ENCODE measurements at places on chromosomes 12 and 14.
A peak's percentile ranks its signal among the peaks of the same experiment; 100 is the strongest.

DNA sequence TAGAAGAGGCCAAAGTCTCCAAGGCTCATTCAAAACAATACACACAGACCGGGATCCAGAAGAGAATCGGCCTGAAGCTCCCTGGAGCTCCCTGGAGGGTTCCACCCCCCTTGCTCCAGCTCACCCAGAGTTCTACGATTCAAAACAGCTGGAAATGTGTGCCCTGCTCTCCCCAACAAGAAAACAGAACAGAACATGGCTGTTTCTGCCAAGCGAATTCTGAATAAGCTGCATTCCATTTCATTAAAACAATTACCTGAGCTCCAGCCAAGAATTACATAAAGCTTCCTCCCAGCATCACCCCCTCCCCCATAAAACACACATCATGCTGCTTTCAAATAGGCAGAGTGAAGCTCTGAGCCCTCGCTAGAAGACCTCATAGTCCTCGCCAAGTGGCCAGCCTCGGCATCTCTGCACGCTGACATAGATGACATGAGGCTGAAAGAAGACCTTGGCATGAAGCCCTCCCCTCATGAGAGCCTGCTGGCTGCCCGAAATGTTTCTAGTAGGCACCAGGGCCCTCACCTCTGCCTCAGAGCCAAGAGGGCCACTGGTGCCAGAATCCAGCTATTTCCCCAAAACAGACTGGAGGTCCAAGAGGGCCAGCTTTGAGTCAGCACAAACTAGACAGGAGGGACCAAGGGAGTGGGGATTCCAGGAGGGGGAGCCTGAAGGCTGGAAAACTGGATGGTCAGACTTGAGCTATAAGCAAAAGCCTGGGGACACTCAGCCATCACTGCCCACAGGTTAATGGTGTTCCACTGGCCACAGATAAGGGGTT lies 8.3 kb downstream of the PXN start:
- peak; percentile 92 for DNase-seq

GRCh38 chr12:27190761-27191160 lies 53.3 kb upstream of the STK38L start:
- DNase-seq: peak; percentile 83

GRCh38 chr12:106080791-106081170 lies 58.0 kb downstream of the NUAK1 start:
- DNase-seq: no peak

DNA sequence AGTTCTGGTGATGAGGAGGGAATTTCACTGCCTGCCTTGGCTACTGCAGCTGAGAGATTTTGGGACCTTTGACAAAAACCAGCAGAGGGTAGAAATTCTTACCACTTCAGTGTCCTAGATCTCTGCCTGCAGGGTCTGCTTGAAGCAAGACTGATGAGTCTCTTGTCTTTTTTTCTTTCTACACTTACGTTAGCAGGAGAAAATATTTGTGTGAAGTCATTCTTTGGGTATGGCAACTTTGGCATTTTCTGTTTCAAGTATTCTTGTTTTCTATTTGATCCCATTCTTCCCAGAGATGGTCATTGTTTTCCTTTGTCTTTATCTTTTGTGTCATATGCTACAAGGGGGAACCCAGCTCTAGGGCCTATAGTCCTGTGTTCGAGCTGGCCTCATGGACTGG lies 65.6 kb upstream of the FERMT2 start:
- peak; percentile 51 for DNase-seq

- no peak for DNase-seq
These were observed 5.7 kb upstream of the KRT5 start for GRCh38 chr12:52525661-52526499.

- no peak for DNase-seq
These were observed 213.1 kb downstream of the TMEM121 start for GRCh38 chr14:105739331-105740102.

DNA sequence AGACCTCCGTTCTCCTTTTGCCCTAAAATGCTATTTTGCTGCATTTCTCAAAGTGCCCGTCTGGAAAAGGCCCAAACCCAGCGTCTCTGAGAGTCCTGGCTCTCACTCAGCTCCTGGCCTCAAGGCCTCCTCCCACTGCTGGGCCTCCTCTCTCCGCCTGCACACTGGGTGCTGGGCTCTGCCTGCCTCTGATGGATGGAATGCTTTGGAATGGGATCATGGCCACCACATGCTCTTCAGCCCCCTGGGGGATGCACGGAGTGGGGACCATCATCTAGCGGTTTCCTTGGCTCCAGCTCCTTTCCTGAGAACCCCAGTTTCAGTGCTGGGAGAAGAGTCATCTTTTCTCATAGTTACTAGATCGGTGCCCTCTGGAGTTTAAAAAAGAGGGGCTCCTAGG lies 65.2 kb downstream of the KDM2B start:
- DNase-seq: no peak

DNA sequence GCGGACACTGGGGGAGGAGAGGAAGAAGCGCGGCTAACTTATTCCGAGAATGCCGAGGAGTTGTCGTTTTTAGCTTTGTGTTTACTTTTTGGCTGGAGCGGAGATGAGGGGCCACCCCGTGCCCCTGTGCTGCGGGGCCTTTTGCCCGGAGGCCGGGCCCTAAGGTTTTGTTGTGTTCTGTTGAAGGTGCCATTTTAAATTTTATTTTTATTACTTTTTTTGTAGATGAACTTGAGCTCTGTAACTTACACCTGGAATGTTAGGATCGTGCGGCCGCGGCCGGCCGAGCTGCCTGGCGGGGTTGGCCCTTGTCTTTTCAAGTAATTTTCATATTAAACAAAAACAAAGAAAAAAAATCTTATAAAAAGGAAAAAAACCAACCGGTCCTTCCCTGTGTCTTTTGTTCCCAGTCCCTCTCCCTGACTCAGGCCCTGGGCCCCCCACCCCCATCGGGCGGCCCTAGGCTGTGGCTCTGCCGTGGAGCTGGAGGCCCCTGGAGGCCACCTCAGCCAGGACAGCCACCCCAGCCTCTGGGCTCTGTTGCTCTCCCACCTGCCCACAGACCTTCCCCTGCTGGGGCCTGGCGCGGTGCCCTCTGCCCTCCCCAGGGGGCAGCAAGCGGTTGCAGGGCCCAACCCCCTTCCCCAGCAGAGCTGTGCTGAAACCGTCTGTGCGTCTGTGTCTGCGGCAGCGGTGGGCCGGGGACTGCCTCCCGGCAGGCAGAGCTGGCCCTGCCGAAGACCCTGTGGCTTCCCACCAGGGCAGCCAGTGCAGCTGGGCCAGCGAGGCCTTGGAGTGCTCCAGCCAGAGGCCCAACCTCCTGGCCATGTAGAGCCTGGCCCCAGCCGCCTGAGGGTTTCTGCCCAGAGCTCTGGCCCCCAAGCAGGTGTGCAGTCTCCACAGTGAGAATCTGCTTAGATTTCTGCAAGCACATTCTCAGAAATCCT lies 4.0 kb upstream of the CRIP2 start:
- DNase-seq: peak; percentile 35

DNA sequence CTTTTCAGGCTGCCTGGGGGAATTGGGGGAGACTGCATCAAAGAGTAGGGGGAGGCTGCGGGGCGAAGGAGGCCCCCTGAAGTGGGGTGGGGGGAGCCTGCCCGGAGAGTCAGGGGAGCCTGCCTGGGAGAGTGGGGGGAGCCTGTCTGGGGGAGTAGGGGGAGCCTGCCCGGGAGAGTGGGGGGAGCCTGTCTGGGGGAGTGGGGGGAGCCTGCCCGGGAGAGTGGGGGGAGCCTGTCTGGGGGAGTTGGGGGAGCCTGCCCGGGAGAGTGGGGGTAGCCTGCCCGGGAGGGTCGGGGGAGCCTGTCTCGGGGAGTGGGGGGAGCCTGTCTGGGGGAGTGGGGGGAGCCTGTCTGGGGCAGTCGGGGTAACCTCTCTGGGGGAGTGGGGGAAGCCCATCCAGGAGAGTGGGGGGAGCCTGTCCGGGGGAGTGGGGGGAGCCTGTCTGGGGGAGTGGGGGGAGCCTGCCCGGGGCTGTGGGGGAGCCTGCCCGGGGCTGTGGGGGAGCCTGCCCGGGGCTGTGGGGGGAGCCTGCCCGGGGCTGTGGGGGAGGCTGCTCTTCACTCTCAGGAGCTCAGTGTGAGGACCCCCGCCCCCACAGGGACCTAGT lies 6.5 kb upstream of the DEGS2 start:
- no peak for DNase-seq

- peak; percentile 95 for DNase-seq
These were observed 10.6 kb downstream of the PHLDA1 start for GRCh38 chr12:76020731-76021672.

DNA sequence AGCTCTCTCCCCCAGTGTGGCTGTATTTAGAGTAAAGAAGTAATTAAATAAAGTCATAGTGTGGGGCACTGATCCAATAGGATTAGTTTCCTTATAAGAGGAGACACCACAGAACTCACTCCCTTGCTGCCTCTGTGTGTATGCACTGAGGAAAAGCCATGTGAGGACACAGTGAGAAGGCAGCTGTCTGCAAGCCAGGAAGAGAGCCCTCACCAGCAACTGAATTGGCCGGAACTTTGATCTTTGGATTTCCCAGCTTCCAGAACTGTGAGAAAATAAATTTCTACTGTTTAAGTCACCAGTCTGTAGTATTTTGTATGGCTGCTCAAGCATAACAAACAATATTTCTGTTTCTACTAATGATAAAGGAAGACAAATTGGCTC lies 368.7 kb upstream of the PRICKLE1 start:
- no peak for DNase-seq

GRCh38 chr12:104083769-104084475 lies 19.6 kb downstream of the HCFC2 start:
- DNase-seq: no peak

DNA sequence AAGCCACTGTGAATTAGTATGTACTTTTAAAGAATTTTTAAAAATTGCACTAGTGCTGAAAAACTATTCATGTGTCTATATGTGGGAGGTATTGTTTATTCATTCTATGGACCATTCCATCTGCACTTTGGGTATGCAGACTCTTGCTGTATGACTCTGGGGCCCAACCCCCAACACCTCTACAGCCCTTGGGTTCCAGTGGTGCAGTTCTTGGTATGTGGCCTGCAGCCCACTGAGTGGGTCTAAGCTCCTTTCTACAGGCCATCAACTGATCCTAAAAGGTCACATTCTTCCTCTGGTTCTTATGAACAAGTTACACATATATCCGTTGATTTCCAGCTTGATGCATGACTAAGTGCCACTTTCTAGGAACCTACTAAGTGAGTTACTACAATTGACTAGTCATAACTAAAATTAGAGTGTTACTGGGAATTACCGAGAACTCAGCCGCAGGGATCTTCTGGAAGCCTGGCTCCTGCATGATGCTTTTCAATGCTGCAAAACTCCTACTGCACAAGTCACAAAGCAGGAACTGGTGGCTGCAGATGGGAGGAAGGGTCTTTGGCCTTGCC lies 62.4 kb upstream of the MED13L start:
- no peak for DNase-seq

GRCh38 chr12:12996209-12996608 lies 3.9 kb downstream of the HEBP1 start:
- DNase-seq: no peak

DNA sequence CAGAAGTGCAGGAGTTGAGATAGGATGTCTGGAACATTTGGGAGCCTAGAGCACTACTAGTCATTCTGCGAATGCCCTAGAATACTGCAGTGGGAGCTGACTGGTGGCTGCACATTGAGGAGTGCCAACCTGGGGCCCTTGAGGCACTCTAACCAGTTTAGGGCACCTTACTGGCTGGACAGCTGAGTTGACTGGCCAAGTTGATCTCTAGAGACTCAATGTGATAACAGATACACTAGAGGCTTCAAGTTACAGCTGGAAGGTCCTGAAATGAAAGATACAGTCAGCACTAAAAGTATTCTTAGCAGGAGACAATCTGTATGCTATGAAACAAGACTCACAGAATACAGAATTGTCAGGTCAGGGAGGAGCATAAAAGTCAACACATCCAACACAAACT lies 8.0 kb downstream of the SLC8A3 start:
- no peak for DNase-seq

- no peak for DNase-seq
These were observed 36.8 kb upstream of the ALG10B start for GRCh38 chr12:38279756-38280155.

DNA sequence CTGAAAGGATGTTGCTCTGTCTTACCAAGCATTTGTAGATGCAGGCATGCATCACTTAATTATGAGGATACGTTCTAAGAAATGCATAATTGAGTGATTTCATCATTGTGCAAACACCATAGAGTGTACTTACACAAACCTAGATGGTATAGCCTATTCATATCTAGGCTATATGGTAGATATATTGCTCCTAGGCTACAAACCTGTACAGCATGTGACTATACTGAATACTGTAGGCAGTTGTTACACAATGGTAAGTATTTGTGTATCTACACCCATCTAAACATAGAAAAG lies 75.9 kb downstream of the IFT81 start:
- no peak for DNase-seq

DNA sequence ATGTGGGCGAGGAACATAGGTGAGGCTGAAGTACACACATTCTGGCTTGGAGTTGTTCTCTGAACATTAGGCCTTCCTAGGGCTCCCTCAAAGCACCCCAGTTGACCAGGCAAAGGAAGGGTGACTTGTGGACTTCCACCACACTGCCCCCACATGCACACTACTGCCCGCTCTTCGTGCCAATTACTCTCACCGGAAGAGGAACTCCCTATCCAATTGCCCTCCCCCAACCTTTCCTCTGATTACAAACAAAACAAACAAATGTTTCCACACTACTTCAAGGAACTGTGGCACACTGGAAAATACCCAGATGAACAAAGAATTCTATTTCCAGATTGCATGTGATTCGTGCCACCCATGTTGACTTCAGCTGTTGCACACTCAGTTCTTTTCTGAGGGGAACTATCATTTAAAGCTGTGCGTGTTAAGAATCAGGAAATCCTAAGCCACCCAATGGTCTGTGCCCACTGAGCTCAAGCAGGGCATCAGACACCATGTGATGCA lies 139.3 kb downstream of the SSPN start:
- no peak for DNase-seq

DNA sequence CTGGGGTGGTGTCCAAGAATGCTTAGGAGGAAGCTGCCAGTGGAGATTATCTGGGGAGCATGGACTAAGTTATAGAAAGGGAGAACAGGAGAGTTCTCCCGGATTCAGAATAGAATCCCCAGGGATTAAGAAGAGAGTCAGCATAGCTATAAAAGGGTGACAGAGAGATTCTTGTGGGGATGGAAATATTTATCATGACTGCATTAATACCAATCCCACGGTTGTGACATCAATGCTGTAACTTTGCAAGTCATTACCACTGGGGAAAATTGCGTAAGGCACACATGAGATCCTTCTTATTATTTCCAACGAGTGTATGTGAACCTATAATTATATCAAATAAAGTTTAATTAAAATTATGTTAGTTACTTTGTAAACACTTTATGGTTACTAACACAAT lies 447.9 kb upstream of the TMEM132C start:
- DNase-seq: no peak

- peak; percentile 72 for DNase-seq
These were observed 24.8 kb downstream of the CLECL1 start for GRCh38 chr12:9707864-9708808.

- DNase-seq: no peak
These were observed 7.0 kb upstream of the PUS1 start for GRCh38 chr12:131921866-131922769.

- no peak for DNase-seq
These were observed 160.8 kb upstream of the SFSWAP start for GRCh38 chr12:131550121-131550520.

GRCh38 chr14:73757381-73757780 lies 43.2 kb upstream of the PNMA1 start:
- no peak for DNase-seq

Data from astrocyte of the hippocampus (primary cell).